ENCODE measurements at places on chromosomes 3 and 15.

GRCh38 chr3:171777596-171777995 is 32.7 kb downstream of the PLD1 start:
- no peak overlapping the region for H3K27ac ChIP-seq
- H3K27me3 ChIP-seq: no peaks in the 10 kb centered on the region
- H3K36me3 ChIP-seq: no peaks in the 10 kb centered on the region
- no peak overlapping the region for H3K4me3 ChIP-seq
- H3K4me1 ChIP-seq: no peaks in the 10 kb centered on the region

DNA sequence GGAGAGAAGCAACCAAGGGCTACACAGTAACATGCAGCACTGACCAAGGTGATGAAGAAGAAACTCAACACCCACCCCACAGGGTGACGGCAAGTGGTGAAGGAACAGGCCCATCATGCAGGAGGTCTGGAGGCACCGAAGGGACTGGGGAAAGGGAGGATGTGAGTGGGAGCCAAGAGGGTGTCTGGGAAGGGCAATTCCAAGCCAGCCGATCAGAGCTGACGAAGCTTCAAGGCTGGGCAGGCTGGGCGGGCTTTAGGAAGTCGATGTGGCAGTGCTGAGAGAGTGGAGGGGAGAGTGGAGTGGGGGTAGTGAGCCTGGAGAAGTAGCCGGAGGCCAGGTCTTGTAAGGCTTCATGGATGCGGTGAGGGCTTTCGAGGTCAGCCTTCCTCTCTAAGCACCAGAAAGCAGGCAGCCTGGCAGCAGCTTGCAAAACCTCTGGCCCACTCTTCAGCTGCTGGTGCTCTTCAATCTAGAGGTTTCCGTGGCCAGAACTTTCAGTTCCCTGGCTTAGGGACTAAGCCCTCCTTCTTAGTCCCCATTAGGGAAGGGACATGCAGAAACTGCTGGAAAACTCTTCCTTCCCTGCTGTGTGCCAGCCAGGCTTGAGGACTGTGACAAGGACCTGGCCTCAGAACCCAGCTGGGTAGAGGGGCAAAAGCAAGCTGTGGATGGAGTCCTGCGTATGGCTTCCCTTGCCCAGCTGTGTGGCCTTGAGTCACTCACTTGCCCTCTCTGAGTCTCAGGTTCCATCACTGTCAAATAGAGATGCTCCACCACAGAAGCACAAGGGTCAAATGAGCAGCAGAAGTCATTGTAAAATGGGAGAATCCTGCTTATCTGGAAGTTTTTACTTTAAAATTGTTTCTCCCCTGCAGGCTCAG is 72.1 kb downstream of the TLE3 start:
- peaks cover 6% of the 10 kb centered on the region for H3K4me1 ChIP-seq
- DNase-seq: no peak
- no peak overlapping the region for H3K27ac ChIP-seq
- H3K36me3 ChIP-seq: no peaks in the 10 kb centered on the region

- DNase-seq: no peak
- no peak overlapping the region for H3K4me3 ChIP-seq
- H3K4me1 ChIP-seq: no peaks in the 10 kb centered on the region
- H3K36me3 ChIP-seq: no peaks in the 10 kb centered on the region
- no peak overlapping the region for H3K27ac ChIP-seq
These were observed 87.3 kb downstream of the NSUN3 start for GRCh38 chr3:94150113-94150512.

DNA sequence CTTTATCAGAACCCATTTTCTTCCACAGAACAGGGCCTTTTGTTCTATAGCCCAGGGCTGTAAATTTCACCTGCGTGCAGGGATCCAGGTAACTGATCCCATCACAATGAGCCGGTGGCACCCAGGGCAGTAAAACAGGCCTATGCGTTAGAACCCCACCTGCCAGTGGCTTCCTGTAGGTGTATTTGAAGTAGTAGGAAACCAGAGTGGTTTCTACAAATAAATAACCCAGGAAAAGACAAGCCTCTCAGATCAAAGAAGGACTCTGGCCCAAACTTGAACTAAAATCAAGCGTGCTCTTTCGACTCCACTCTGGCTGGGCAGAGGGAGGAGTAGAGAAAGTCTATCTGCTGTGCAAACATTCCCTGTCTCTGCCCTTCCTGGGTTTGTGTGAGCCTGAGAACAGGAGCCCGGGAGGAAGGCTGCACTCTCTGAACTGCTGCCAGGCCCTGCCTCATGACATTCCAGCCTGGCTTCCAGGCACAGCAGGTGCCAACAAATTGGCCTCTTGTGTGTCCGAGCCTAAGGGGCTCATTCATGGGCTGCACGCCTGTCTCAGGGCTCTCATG is 77.7 kb downstream of the CEMIP start:
- H3K27me3 ChIP-seq: no peaks in the 10 kb centered on the region
- peaks cover 12% of the 10 kb centered on the region for H3K36me3 ChIP-seq
- H3K4me3 ChIP-seq: no peak overlapping the region
- DNase-seq: no peak
- H3K27ac ChIP-seq: no peak overlapping the region

DNA sequence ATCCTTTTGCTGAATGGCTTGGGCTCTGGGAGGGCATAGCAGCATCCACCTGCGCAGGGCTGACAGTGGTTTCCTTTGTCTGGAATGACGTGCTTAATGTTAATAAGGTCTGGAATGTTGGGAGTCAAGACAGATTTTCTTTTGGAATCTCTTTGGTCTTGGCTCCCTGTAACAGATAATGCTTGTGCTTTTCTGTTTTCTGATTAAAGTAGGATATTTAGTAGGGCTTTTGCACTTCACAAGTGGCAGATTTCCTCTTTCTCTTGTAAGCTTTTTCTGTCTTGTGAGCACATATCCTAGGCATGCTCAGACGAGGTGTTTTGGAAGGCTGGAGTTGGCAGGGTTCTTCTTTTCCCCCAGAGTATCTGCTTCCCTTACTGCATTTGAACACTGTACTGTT is 189.6 kb downstream of the GHSR start:
- peak; percentile 80 for DNase-seq
- peaks cover 2% of the 10 kb centered on the region for H3K4me1 ChIP-seq
- no peak overlapping the region for H3K4me3 ChIP-seq
- H3K27me3 ChIP-seq: no peaks in the 10 kb centered on the region
- H3K36me3 ChIP-seq: peaks cover 3% of the 10 kb centered on the region
- H3K27ac ChIP-seq: no peak overlapping the region

DNA sequence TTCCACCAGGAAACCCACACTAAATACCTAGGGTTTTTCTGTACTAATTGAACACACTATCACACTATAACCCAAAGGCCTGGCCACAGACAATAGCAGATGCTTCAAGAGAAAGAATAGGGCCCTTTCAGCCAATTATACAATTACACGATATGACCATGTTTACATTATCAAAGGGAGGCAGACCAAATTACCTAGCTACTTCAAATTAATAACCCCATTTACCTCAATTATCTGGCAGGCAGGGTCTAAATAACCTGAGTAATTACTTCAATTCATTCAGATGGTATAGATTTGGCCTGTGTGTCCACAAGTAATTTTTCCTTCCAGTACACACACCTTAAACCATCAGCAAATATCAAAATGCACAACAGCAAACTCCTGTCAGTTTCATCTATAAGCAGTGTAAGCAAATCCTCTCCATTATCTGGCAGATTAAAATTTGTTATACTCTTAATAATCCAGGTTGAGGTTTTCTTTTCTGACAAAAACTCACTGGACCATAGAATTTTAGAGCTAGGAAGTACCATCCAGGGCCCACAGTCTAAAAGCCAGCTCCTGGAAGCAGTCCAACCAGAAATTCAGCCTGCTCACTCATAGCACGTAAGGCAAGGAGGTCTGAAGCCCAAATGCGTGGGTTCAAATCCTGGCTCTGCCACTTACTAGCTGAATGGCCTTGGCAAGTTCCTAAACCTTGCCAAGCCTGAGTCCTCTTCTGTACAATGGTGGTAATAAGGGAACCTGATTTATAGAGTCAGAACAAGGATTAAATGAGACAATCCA is 51.8 kb downstream of the RFTN1 start:
- H3K27me3 ChIP-seq: no peaks in the 10 kb centered on the region
- no peak for DNase-seq
- no peaks in the 10 kb centered on the region for H3K36me3 ChIP-seq
- no peaks in the 10 kb centered on the region for H3K4me1 ChIP-seq
- H3K27ac ChIP-seq: no peak overlapping the region

DNA sequence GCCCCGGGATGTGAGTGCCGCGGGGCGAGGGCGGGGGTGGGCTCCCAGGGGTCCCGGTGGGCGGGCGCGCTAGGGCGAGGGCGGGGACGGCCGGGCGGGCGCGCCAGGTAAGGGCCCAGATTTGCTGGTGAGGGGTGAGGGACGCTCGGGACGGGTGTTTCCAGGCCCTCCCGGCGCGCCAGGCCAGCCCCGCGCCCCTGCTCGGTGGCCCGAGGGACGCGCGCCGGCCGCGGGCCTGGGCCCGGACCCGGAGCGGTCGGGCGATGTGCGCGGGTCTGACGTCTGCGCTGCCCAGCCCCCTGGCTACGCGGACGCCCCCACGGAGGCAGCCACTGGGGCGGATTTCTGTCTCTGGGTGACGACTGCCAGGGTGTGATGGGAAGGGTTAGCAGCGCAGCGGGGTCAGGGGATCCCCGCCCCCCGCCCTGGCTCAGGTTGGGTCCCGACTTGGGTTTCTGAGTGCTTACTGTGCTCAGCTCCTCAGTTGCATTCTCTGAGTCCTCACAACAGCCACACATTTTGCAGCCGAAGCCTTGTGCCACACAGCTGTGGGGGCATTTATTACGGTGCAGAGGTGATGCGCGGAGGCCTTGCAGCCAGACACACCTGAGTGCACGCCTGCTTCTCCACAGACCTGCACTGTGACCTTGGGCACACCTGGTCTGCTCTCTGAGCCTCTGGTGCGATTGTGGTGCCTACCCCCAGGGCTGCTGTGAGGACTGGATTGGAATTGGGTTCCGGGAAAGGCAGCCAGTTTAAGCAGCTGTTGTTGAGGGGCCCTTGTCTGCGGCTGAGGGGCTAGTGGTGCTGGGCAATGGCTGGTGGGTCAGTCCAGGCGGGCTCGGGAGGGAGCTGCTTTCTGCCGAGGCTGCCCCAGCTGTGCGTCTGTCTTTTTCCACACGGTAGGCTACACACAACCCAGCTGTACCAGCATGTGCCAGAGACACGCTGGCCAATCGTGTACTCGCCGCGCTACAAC is 523 bp downstream of the HDAC11 start:
- peak overlapping the region; percentile 10 for H3K27ac ChIP-seq
- H3K27me3 ChIP-seq: no peaks in the 10 kb centered on the region
- no peaks in the 10 kb centered on the region for H3K36me3 ChIP-seq
- peak; percentile 22 for DNase-seq

- no peaks in the 10 kb centered on the region for H3K27me3 ChIP-seq
- no peak for DNase-seq
- H3K27ac ChIP-seq: peak overlapping the region; percentile 59
- H3K4me1 ChIP-seq: peaks cover 19% of the 10 kb centered on the region
- no peaks in the 10 kb centered on the region for H3K36me3 ChIP-seq
These were observed 15.4 kb downstream of the TMOD3 start for GRCh38 chr15:51844747-51845426.

GRCh38 chr3:101862416-101863165 is 13.3 kb downstream of the NFKBIZ start:
- no peak overlapping the region for H3K4me3 ChIP-seq
- peaks cover 2% of the 10 kb centered on the region for H3K4me1 ChIP-seq
- no peak for DNase-seq
- H3K27me3 ChIP-seq: no peaks in the 10 kb centered on the region
- H3K36me3 ChIP-seq: peaks cover 4% of the 10 kb centered on the region

DNA sequence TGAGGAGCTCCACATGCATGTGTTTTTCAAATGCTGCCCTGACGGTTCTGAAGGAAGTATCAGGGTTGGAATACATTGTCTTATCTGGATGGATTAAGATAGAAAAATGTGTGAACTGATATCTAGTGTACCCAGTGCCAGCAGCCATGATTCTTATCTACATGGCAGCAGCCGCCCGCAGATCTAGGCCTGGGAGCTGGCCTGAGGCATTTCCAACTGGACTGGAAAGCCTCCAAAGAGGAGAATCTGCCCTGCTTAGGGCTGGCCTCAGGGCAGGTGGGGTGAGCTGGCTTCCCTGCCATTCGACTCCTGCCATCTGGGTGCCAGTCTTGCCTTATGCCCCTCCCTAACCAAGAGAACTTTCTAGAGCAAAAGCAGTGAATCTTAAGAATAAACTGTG is 125.8 kb downstream of the SSR3 start:
- H3K36me3 ChIP-seq: no peaks in the 10 kb centered on the region
- no peak overlapping the region for H3K27ac ChIP-seq
- H3K4me3 ChIP-seq: no peak overlapping the region
- no peak for DNase-seq
- H3K27me3 ChIP-seq: no peaks in the 10 kb centered on the region

GRCh38 chr3:58520403-58521335 is 16.3 kb downstream of the ACOX2 start:
- no peaks in the 10 kb centered on the region for H3K36me3 ChIP-seq
- H3K27me3 ChIP-seq: no peaks in the 10 kb centered on the region
- DNase-seq: no peak
- no peaks in the 10 kb centered on the region for H3K4me1 ChIP-seq

All from fibroblast of lung (primary cell).